ENCODE measurements at places on chromosomes 12 and 14. TPM values are rescaled to one million over a fixed set of nuclear protein-coding genes. Genes with fewer than 3 reads are reported as not detected.
A peak's percentile ranks its signal among the peaks of the same experiment; 100 is the strongest.

DNA sequence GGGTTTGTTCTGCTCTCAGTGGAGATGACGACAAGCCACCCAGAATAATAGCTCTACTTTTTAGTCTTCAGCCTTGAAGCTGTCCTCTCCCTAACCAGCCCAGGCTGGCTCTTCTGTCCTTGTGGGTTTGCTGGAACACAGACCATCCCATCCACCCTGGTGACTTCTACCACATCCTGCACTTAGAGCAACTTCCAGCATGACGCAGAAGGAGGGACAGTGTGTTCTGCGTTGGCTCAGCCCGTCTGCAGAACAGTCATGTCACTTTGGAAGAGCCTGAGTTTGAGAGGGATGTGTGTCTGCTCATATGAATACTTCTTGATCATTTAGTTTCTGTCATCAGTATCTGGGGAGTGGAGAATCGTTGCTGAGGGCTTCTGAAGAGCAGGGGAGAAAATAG is 198.0 kb downstream of the CACNA1C start:
- no peak for DNase-seq

PRIM1 gene
- total RNA-seq, result 28.0 TPM

- no peak for DNase-seq
Measured at GRCh38 chr14:105292826-105293711, 7.7 kb downstream of the BRF1 start.

TESPA1 gene
- total RNA-seq, result not detected

GRCh38 chr14:89767861-89768268 is 186.7 kb downstream of the EFCAB11 start:
- no peak for DNase-seq

DNA sequence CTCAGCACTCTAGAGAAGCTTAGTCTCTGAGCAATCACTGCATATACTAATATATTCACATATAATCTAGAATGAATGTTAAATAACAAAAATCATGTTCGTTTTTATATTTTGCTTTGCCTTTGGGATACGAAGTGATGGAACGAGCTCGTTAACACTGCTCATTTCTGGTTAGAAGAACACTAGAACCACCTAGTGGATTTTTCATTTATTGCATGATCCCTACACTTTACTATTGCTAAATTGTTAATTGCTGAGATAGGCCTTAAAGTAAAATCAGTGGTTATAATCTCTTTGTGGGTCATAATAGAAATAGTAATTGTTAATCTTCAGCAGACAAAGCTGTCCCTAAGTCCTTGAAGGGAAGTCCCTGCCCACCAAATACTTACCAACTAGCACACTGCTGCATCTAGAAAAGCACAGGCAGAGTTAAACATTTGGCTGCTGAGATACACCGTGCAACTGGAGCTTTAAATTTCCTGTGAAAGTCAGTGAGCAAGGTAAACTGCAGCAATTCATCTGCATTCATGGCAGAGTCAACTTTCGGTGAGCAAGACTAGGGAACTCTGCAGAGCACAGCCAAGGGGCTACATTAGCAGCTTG is 353.7 kb downstream of the APAF1 start:
- peak; percentile 12 for DNase-seq

SIX1 gene
- total RNA-seq, result 3.7 TPM

DNA sequence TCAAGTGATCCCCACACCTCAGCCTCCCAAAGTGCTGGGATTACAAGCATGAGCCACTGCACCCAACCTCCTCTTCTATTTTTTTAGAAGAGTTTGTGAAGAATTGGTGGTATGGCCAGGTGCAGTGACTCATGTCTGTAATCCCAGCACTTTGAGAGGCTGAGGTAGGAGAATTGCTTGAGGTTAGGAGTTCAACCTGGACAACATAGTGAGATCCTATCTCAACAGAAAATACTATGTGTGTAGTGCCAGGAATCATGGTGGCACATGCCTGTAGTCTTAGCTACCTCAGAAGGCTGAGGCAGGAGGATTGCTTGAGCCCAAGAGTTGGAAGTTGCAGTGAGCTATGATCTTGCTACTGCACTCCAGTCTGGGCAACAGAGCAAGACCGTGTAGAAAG is 5.5 kb upstream of the ATF7 start:
- no peak for DNase-seq

SOCS2 gene
- total RNA-seq, result 19.2 TPM

DLK1 gene
- total RNA-seq, result not detected

GYS2 gene
- total RNA-seq, result not detected

GRCh38 chr12:108514468-108514972 is 557 bp upstream of the FICD start:
- DNase-seq, result no peak

- no peak for DNase-seq
Measured at GRCh38 chr12:89664441-89664840, 44.2 kb downstream of the ATP2B1 start.

GIT2 gene
- 29.5 TPM for total RNA-seq

CTSG gene
- not detected for total RNA-seq

GRCh38 chr14:37230551-37231194 is 32.9 kb downstream of the MIPOL1 start:
- no peak for DNase-seq

SLC5A8 gene
- total RNA-seq, result not detected

DNA sequence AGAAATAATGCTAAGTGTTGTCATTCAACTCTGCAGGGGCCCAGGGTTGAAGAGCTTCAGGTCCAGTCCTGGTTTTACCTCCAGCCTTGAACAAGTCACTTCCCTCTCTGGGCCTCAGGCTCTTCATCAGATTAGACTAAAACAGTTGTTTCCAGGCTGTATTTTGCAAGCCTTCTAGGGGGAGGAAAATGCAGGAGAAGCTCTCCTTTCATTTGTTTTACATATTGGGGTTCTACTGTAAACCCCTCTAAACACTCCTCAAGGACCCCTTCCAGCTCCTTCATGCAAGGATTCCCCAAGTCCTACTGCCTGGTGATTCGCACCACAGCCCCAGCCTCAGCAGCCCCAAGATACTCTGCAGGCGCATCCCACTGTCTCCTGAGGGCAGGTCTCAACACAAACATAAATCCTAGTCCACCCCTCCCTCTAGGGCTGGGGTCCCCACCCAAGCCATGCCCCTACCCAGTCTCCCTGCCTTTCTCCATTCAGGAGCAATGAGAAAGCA is 2.7 kb downstream of the SDR9C7 start:
- DNase-seq, result no peak

RPGRIP1 gene
- total RNA-seq, result not detected

- DNase-seq, result no peak
Measured at GRCh38 chr12:108622421-108622820, 11.3 kb downstream of the SELPLG start.

GRCh38 chr12:2614341-2614740 is 180.4 kb upstream of the FKBP4 start:
- no peak for DNase-seq

- no peak for DNase-seq
Measured at GRCh38 chr12:39341761-39342160, 101.2 kb downstream of the KIF21A start.
